ENCODE measurements at places on chromosomes 11 and 22.
A peak's percentile ranks its signal among the peaks of the same experiment; 100 is the strongest.

DNA sequence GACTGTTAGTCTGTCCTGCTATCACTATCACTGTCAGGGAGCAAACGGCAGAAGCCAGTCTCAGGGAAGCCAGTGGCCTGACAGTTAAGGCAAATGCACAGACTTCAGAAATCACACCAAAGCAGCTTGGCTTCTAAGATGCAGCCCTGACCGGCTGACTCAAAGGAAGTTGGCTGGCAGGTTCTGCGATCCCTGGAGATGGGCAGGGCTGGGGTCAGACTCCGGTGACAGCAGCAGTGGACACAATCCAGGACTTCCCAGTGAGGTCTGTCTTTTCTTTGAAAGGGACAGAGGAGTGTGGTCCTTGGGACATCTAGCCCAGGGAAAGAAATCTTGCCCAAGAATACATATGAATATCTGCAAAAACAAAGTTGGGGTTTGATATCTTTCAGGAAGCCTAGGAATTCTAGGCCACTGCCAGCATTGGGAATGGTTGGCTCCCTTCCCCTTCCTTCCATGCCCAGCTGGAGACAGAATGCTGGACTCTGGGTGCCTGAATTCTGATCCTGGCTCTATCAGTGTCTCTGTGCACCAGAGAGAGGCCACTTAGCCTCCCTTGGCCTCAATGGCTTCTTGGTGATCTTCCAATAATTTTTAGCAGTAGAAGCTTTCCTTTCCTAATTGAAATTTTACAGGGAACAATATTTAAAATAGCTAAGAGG is 108.9 kb downstream of the KIRREL3 start:
- DNase-seq, result no peak

DNA sequence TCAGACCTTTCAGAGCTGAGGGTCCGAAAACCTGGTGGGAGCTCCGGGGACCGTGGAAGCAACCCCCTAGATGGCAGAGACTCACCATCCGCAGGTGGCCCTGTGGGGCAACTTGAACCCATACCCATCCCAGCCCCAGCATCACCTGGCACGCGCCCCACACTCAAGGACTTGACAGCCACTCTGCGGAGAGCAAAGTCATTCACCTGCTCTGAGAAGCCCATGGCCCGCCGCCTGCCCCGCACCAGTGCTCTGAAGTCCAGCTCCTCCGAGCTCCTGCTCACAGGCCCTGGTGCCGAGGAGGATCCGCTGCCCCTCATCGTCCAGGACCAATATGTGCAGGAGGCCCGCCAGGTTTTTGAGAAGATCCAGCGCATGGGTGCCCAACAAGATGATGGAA is 2.0 kb downstream of the ARHGEF17 start:
- DNase-seq, result no peak

DNA sequence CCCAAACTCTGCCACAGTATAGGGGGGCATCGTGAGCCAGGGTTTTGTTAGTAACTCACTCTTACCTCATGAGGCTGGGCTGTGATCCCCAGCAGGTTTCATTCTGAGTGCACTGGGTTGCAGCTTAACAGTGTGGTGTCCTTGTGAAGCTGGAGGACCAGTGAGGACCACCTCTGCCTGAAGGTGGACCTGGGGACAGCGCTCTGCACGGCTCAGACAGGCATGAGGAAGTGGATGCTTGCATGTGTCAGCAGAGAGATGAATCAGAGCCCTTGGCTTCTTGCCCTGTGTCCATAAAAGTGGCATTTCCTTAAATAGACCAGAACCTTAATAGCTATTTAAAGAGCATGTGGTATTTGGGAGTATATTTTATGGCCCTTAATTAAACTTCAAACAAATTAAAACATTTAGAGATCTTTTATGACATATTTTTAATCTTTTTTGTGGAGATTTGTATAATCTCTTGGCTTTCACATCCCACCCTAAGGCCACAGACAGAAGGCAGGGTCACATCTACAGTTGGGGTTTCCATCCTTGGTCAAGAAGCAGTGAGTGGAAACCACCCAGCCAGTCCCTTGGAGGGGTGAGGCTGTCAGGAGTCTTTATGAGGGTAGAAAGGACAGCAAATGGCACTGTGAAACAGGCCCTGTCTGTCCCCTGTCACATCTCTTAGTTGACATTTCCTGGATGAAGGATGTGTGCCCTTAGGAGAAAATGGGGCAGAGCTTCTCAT is 24.8 kb upstream of the ADORA2A start:
- no peak for DNase-seq

GRCh38 chr22:26484360-26484706 is 656 bp downstream of the SRRD start:
- no peak for DNase-seq

- DNase-seq, result peak; percentile 82
These were observed 6.2 kb downstream of the TEAD1 start for GRCh38 chr11:12680246-12680939.

GRCh38 chr11:116400081-116400480 is 372.7 kb downstream of the BUD13 start:
- DNase-seq, result no peak

DNA sequence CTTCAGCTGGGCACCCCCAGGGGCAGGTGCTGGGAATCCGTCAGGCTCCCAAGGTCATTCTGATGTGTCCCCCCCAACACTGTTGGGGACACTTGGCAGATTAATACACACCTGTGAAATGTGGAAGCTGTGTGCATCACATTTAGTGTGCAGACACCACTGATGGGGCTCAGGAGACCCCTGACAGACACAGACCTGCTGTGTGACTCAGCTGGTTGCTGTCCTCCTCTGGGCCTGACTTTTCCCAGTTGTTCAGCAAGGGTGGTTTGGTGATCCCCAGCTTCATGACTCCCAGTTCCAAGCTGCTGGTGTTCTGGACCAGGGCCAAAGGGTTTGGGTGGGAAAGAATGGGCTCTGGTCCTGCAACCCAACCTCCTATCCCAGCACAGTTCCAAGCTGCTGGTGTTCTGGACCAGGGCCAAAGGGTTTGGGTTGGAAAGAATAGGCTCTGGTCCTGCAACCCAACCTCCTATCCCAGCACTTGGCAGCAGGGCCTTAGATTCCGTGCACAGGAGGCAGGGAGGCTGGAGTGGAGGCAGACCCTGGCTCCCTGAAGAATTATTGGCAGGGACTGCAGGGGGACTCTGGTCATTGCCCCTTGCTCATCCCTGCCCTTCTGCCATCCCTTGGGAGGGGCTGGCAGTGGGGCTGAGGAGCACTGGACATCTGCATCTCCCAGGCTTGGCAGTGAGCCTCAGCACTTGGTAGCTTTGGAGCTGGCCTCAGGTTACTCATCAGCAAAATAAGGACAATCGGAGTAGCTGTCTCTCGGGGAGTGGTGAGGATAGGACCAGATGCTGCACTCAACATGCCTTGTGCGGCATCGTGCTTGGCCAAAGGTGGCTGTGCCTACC is 8.4 kb upstream of the OMP start:
- DNase-seq, result no peak

DNA sequence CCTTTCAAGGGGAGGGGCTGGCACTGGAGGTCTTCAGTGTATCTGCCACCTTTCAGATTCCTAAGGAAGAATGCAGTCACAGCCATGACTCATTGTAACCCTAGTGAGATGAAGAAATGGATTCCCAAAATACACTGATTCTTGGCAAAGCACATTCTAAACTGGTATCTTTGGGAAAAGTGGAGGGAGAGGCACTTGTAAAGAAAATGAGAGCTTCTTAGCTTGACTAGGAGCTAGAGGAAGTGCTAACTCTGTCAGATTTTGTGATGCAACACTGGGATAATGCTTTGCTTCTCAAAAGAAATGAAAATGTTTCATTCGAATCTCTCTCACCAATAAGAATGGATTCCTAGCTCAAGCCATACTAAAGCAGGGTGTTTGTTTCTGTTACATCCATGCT is 14.3 kb downstream of the NRIP3 start:
- no peak for DNase-seq

GRCh38 chr11:107385361-107385981 is 72.2 kb downstream of the CWF19L2 start:
- no peak for DNase-seq

- DNase-seq, result no peak
These were observed 551.9 kb upstream of the LUZP2 start for GRCh38 chr11:23944923-23945322.

- DNase-seq, result no peak
These were observed 29.2 kb upstream of the XBP1 start for GRCh38 chr22:28829358-28830181.

- no peak for DNase-seq
These were observed 117.0 kb upstream of the C11orf87 start for GRCh38 chr11:109305009-109305408.

GRCh38 chr22:39316440-39317083 is 2.9 kb downstream of the RPL3 start:
- DNase-seq, result no peak

DNA sequence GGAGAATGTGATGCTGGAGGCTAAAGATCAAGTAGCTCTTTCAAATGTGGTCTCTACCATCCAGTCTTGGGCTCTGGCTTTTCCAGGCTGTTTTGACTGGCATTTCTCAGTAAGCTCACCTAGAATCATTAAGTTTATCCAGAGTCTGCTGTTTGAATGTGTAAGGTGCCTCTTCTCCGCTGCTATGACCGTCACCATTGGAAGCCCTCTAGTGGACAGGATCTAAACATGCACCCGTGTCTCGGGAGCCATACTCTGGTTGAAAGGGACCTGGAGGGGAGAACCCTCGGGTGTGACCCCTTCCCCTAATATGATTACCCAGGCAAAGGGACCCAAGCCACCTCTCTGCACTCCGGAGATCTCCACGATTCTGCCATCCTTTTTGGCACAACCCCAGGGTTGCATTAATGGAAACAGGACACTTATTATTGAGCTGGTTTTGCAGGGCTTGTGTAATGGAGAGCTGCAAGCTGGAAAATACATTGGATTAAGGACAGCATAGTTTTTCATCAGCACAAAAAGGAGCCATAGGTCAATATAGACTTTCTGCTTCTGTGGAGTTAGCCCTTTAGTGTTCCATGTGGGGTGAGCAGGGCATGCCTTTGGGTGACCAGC is 191.0 kb upstream of the LARGE1 start:
- DNase-seq, result no peak

- DNase-seq, result no peak
These were observed 41.9 kb downstream of the SNX19 start for GRCh38 chr11:130874396-130874795.

DNA sequence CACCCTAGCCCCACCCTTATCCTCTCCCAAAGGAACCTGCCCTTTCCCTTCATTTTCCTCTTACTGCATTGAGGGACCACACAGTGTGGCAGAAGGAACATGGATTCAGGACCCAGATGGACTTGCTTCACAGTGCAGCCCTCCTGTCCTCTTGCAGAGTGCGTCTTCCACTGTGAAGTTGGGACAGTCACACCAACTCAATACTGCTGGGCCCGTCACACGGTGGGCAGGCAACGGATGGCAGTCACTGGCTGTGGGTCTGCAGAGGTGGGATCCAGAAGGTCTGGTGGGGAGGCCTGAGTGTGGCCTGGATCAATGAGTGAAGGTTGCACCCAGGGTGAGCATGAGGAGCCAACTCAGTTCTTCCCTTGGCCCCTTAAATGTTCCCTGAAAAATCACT is 129.9 kb upstream of the B3GAT1 start:
- DNase-seq, result no peak

DNA sequence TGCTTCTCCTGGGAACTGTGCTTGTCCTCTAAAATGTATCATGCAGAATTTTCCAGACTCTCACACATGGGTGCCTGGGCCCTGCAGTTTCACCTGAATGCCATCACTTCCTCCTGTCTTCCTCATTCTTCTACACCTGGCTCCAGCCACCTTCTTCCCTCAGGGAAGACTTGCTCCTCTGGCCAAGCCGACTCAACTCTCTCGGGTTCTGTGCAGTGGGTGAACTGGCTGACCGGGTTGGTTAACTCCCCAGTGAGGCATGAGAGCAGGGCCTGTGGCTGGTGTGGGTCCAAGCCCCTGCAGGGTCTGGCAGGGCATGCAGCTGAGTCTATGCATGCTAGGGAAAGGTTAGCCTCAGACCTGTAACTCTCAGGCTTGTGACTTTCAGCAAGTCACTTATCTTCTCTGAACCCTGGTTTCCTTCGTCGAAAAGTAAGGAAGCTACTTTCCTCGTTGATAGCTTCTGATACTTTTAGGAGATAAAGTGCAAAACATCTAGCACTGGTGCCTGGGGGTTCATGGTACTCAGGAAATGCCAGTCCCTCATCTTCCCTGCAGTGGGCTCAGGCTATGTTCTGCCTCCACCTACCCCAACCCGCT is 11.9 kb downstream of the CD82 start:
- no peak for DNase-seq

DNA sequence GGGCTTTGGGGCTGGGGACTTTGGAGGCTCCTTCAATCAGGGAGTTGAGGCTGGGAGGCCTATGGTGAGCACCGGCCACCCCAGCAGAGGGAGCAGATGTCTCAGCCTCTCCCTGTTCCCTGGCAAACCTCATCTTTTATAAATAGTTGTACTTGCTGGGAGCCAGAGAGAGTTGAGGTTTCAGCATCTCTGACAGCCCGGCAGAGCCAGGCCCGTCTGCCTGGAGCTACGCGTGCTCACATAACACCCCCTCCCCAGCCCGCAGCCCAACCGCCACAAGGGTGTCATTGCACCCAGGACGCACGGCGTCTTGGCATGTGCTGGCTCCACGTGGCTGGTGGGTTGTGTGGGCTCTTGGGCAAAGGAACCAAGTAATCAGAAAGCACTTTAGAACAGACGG is 127.1 kb downstream of the CHST1 start:
- DNase-seq, result no peak

GRCh38 chr11:107848345-107848744 is 10.2 kb downstream of the SLC35F2 start:
- DNase-seq, result no peak

- no peak for DNase-seq
These were observed 297.2 kb upstream of the ANO5 start for GRCh38 chr11:21895686-21896085.

GRCh38 chr22:50526108-50526833 is 873 bp upstream of the SCO2 start:
- peak; percentile 41 for DNase-seq

- no peak for DNase-seq
These were observed 249.1 kb downstream of the FAT3 start for GRCh38 chr11:92473736-92474135.

DNA sequence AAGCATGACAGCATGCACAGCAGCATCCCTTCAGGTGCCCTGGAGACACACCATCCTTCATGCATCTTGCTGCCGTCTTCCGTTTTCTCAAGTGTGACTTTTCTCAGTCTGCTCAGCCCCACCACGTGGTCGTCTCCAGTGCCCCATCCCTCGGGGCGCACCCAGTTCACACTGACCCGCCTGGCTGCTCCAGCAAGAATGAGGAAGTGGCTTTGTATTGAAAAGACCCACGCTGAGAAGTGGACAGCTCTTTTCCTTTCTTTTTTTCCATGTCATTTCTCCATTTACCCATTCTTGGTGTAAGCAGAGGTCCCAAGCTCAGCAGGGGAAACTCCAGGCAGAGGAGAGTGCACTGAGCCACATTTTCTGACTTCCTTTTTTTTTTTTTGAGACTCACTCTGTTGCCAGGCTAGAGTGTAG is 14.5 kb downstream of the SERPINH1 start:
- DNase-seq, result no peak

- peak; percentile 58 for DNase-seq
These were observed 166.6 kb downstream of the BRD1 start for GRCh38 chr22:49660794-49661781.
